ENCODE measurements at places on chromosomes 5 and 9. TPM values are rescaled to one million over a fixed set of nuclear protein-coding genes. Genes with fewer than 3 reads are reported as not detected.

- no peak for DNase-seq
Measured at GRCh38 chr9:131704141-131704983, 35.5 kb downstream of the RAPGEF1 start.

- DNase-seq = no peak
Measured at GRCh38 chr5:1152771-1153282, 41.0 kb upstream of the SLC12A7 start.

- DNase-seq = no peak
Measured at GRCh38 chr5:149127394-149127955, 13.8 kb upstream of the ABLIM3 start.

DNA sequence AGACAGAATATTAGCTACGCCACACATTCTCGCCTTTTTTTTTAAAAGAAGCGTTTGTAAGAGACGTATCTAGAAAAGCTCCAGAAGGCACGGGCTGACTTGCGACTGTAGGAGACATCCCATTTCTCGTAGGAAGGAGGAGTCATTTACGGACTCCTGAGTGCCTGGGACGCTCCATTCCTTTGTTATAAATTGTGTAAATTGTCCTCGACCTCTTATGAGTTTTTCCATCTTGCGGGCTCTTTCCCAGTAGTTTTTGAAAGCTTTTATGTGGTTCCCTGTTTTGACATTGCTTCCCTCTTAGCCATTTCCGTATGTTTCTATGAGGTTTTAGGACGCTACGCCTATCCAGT is 1.0 kb downstream of the RABL6 start:
- no peak for DNase-seq

GRCh38 chr9:37503736-37504135 is 18.0 kb downstream of the POLR1E start:
- DNase-seq = no peak

Gene PKD2L2
- total RNA-seq = not detected

- no peak for DNase-seq
Measured at GRCh38 chr5:124806373-124807077, 60.1 kb upstream of the ZNF608 start.

DNA sequence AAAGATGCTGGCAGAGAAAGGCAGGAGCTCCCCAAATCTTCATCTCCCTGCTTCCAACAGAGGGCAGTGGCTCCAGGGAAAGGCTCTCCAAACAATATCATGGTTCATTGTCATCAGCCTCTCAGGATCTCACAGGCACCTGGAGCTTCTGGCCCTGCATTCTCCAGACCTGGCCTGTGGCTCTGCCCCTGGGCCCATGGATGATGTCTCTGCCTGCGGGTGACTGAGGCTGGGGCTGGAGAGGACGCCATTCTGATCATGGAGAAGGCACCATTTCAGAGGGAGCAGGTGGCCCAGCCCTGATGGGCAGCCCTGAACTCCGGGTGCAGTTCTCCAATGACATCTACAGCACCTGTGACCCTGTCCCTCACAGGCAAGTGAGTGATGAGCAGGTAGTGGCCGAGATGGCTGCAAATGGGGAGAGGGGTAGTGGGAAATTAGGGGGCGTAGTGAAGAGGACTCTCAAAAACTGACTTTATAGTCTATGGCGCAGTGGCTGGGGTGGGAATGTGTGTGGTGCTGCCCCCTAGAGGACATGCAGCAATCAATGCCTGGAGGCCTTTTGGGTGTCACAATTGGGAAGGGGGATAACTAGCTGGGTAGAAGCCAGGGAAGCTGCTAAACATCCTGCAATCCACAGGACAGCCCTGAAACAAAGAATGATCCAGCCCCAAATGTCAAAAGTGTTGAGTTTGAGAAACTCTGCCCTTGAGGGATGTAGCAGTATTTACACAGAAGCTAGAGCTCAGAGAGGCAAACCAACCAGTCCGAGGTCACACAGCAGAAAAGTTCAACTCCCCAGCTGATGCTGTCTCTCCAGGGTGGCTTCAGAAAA is 3.2 kb downstream of the SH3PXD2B start:
- peak; percentile 18 for DNase-seq

DNA sequence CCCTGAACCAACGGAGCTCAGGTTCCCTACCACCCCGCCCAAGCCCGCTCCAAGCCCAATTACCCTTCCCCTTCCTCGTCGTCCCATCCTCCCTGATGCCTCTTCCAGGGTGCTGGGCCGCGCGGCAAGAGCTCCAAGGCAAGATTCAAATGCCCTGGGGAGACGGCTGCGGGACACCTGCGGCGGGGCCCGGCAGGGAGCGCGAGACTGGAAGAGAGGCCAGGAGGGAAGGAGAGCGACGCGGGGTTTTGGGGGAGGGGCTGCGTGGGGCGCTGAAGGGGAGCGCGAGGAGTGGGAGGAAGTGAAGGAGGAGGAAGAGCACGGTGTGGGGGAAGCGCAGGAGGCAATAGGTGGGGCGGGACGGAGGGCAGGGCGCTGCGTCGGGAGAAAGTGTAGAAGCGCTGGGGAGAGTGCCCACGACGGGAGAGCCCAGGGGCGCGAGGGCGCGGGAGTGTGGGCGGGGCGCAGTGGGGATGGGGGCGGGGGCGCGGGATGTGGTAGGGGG is 975 bp upstream of the NXNL2 start:
- no peak for DNase-seq

- DNase-seq = peak; percentile 2
Measured at GRCh38 chr5:39461007-39461682, 36.4 kb upstream of the DAB2 start.

DNA sequence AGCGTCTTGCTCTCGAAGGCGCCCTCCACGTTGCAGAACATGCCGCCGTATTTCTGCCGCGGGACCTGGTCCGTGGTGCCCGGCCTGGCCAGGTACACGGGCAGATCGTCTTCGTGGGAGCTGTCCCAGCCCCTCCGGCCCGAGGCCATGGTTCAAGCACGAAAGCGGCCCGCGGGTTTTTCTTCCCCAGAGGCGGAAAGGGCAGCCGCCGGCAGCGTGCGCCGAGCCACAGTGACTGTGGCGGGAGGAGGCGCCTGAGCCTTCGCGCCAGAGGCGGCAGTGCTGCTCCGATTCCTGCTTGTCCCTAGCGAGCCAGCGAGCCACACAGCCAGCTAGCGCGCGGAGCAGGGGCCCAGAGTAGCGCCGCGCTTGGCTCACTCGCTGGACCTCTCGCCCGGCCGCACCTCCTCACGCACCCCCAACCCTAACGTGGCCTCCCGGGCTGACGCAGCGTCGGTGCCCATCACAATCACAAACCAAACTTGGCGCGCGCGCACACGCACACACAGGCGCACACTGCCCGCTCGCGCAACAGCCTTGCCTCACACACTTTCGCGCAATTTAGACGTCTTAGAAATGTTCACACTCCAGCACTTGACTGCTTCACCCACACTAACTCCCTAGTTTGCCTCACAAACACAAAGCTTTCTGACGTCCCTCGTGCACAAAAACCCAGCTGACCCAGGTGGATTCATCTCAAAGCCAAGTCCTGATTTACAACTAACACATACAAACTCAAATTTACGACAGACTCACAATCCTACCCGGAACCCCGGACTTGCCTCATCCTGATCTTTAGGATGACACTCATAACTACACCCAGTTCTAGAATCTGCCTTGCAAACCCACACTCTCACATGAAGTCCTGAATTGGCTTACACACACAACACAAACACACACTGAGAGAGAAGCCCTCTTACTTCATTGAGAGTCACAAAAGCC is at the start of gene DPYSL3:
Gene DPYSL3, minus strand, starts transcription at position 359 of the 942 bp plus-strand sequence. Its CDS starts 210 bp downstream, at position 149.
- no peak for DNase-seq

GRCh38 chr5:175520321-175520720 is 42.0 kb downstream of the SFXN1 start:
- peak; percentile 31 for DNase-seq

DNA sequence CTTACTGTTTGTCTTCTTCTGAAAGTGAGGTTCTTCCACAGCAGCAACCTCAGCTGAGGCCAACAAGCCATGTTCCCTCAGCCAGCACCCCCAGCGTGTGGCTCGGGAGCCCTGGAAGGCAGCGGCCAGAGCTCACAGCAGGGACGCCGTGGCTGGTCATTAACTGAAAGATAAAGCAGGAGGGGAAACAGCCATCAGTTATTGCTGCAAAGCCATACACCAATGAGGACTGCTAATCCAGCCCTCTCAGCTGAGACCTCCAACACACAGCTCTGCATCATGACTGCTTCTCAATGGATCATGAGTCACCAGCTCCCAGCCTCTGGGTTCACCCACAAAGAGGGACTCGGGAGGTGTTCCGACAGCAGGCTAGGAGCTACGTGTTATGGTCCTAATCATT is 24.3 kb downstream of the ABCA1 start:
- DNase-seq = no peak

Gene ALDH1A1
- 0.26 TPM for total RNA-seq

GRCh38 chr5:66164044-66164790 is 20.1 kb downstream of the SREK1 start:
- no peak for DNase-seq

GRCh38 chr5:164504141-164504772 is 998.8 kb downstream of the MAT2B start:
- no peak for DNase-seq

Gene SLC34A3
- not detected for total RNA-seq

DNA sequence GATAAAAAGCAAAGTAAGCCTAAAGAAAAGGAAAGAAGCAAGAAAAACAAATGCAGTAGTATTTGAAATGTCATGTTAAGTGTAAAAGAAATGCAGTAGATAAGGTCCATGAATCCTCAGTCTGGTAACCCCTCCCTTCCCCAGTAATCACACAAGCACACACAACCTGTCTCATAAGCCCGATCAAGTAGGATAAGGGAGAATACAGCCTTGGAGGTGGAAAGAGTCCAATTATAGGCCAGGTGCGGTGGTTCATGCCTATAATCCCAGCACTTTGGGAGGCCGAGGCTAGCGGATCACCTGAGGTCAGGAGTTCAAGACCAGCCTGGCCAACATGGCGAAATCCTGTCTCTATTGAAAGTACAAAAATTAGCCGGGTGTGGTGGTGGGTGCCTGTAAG is 117.9 kb downstream of the GADD45G start:
- no peak for DNase-seq

DNA sequence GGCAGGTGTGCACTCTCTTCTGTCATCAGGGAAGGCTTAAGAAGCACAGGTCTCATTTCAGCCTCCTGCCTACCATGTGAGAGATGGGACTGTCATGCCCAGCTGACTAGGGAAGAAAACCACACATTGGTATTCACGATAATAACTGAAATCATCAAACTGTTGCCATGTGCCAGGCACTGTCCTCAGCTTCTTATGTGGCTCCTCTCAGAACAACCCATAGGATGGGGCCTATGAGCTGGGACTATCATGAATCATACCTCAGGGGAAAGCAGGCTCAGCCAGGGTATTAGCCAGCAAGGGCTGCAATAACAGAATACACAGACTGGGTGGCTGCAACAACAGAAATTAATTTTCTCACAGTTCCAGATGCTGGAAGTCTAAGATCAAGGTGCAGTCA is 3.3 kb downstream of the AFAP1L1 start:
- DNase-seq = no peak

GRCh38 chr5:171386861-171387344 is 746 bp upstream of the NPM1 start:
- DNase-seq = no peak

GRCh38 chr5:94906750-94907149 is 288.3 kb downstream of the SLF1 start:
- DNase-seq = no peak

Gene XRCC4
- 8.3 TPM for total RNA-seq

GRCh38 chr9:109416135-109416706 is 81.9 kb downstream of the PTPN3 start:
- no peak for DNase-seq

- no peak for DNase-seq
Measured at GRCh38 chr5:87541676-87542075, 128.9 kb upstream of the CCNH start.

GRCh38 chr9:133137451-133138231 is 16.6 kb upstream of the RALGDS start:
- no peak for DNase-seq

DNA sequence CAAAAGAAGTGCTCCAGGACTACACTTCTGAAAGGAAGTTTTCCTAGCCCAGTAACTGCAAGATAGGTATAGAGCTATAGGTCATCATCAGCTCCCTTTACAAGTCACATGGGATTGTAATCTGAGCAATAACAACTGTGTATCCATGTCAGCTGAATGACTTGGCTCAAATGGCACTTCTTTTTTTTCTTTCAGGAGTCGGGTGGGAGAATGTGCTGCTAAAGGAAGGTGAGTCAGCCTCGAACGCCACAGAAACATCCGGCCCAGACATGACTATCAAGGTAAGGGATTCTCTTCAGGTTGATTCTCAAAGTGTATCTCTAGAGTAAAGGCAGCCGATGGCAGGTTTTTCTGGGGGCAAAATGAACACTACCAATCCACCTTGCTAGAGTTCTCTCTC is 192.2 kb downstream of the C9orf152 start:
- DNase-seq = no peak

DNA sequence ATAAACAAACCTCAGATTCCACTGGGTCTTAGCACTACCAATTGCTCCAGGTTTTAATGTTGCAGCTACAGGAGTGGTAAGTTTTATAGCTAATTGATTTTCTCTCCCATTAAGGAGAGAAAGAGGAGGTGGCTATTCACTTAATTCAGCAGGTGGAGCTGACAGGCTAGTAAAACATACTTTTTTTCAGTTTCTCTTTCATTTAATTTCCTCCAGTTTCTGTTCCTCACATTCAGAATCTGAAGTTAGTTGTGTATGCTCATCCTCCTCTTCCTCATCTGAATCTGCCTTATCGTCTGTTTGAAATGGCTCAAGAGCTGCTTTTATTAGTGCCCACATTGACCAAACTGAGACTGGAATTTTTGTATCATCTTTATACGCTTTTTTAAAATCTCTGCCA is 98.0 kb downstream of the PLPPR1 start:
- DNase-seq = no peak

All from CD8-positive, alpha-beta memory T cell (primary cell).